ENCODE measurements at places on chromosomes 1 and 21. TPM values are rescaled to one million over a fixed set of nuclear protein-coding genes. Genes with fewer than 3 reads are reported as not detected.

- no peak overlapping the region for H3K27ac ChIP-seq
- H3K27me3 ChIP-seq = no peaks in the 10 kb centered on the region
- H3K36me3 ChIP-seq = no peaks in the 10 kb centered on the region
Observed at GRCh38 chr1:202046227-202046626, 35.8 kb downstream of the ELF3 start.

The HSD3B1 gene
- total RNA-seq = not detected

The RBP7 gene
- not detected for total RNA-seq

The NCDN gene
- 43.8 TPM for total RNA-seq

The ANKRD34A gene
- 4.8 TPM for total RNA-seq

The PPIAL4G gene
- total RNA-seq = not detected

Data from activated T-helper 1 cell treated with anti-CD3 and anti-CD28 coated beads, Interleukin-12 subunit alpha, Interleukin-12 subunit beta, Interleukin-2, Interleukin-4 antibody, amounts not matched to agents 30 ng/mL and 10 ng/mL and 1 ng/mL, durations not matched to agents 14 hours and 24 hours and 36 hours (primary cell).